ENCODE measurements at places on chromosomes 2 and 18.

DNA sequence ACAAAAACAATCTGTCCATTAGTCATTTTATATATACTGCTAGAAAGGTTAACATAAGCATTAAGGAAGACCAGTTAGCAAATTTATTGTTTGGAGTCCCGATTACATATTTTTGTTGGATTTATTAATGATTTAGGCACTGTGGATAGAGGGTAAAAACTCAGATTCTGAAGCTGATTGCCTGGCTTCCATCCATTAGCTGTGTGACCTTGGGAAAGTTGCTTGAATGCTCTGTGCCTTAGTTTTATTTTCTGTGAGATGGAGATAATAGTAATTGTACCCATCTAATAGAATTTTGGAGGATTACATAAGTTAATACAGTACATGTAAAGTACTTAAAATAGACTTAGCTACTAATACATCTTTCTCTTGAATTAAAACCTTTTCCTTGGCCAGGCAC lies 36.3 kb upstream of the NEMP2 start:
- no peak for DNase-seq

DNA sequence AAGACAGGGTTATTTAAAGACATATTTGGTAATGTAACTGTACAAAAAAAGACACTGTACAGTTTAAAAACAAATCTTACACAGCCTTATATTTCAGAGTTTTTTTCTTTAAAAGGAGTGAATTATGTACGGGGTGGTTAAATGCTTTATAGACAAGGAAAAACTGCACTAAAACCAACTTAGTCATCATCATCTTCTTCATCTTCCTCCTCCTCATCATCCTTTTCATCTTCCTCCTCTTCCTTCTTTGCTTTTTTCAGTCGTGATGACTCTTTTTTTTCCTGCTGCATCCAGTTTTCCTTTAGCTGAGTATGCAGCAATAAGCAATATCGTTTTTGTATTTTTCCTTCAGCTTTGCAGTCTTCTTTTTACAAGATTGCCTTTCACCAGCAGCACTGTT lies 14.6 kb upstream of the MBOAT2 start:
- no peak for DNase-seq

DNA sequence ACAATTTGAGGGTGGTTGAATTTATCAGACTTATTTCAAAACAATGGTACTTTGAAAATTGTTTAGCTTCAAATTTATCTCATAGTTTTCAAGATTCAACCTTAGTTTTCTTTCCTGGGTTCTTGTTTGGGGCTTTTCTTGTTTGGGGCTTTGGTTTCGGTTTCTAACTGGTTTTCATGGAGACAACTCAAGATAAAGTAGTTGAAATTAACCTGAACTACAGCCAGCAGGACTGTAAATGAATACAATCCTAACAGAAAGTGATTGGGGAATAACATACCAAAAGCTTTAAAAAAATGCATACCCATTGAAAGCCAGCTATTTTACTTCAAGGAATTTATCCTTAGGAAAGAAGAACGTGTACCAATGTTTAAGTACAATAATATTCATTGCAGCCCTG lies 133.5 kb upstream of the SLC14A2 start:
- DNase-seq: no peak

DNA sequence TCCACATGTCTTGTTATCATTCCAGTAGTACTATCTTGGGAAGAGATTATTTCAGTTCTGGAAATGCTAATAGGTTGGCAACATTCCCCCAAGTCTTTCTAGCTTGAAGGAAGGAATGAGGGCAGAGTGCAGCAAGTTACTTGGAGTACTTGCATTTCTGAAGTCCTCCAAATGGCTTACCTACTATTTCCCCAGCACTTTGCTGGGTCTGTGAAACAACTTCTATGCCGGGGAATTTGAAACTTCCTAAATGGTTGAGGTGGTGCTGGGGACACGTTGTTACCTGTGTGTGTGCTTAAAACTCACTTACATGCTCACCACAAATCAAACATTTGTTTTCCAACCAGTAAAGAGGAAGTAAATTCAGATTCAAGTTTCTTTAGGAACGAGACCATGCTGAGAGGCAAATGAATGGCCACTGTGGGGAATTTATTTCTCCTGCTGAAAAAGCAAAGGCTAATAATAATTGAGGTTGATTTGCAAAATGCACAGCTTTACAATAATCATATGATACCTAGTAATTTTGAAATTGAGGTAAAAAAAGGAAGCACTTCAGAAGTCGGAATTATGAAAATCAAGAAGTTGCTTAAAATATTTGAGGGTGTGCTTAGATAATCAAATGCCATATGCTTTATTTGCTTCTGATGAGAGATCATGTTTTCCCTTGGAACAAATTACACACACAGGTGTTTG lies 1167.7 kb upstream of the ZEB2 start:
- no peak for DNase-seq

GRCh38 chr2:120522151-120522751 lies 176.3 kb downstream of the INHBB start:
- DNase-seq: no peak

GRCh38 chr2:241540771-241541561 lies 17.6 kb upstream of the BOK start:
- DNase-seq: peak; percentile 80

DNA sequence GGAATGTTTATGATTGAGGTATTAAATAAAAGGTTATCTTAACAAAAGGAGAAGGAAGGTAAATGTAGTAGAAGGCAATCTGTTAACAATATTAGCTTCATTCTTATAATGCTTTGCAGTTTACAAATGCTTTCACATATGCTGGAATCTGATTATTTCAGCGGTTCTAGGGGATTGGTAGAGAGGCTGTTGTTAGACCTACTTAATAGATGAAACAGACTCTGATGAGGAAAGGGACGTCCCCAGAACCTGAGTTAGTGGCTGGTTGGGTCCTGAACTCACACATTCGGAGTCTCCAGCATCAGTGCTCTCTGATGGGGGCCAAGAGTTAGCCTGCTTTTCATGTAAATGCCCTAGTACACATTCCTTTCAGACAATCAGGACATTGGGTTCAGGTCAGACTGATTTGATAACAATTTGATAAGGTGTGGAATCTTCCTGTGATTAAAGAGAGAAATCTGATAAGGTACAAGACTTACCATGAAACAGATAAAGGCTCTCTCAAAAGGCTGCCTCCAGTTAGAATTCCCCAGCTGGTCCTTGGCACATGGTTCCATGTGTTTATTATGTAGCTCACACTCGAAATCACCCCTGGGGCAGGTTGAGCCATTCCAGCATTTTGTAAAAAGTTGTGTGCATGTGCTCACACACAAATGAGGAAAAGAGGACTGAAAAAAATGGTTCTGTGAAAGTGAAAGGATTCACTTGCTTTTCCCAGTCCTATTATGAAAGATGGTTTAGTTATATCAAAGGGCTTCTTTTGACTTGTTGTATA lies 103.1 kb downstream of the GPD2 start:
- no peak for DNase-seq

DNA sequence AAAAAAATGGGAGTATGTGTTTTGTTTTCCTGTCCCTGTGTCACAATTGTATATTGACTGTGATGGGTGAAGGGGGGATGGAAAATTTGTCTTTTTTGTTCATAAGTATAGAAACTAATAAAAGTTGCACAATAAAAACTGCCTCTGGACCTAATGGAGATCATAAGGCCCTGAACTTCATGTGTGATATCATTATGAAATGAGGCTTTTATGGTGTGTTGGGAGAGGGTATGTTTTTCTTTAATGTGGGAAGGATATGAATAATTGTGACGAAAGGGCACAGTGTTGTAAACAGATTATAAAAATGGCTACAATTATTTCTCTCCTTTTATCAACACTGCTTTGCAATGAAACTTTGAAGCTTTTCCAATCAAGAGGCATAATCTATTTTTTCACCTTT lies 1889.3 kb upstream of the CELF4 start:
- DNase-seq: no peak
